ENCODE measurements at places on chromosomes 5 and 9. TPM values are rescaled to one million over a fixed set of nuclear protein-coding genes. Genes with fewer than 3 reads are reported as not detected.

- no peak for DNase-seq
These were observed 81.1 kb upstream of the NR3C1 start for GRCh38 chr5:143484601-143485000.

GRCh38 chr9:89483592-89484474 lies 14.1 kb downstream of the SEMA4D start:
- DNase-seq, result no peak

- no peak for DNase-seq
These were observed 11.0 kb downstream of the HAVCR1 start for GRCh38 chr5:157047898-157048297.

DNA sequence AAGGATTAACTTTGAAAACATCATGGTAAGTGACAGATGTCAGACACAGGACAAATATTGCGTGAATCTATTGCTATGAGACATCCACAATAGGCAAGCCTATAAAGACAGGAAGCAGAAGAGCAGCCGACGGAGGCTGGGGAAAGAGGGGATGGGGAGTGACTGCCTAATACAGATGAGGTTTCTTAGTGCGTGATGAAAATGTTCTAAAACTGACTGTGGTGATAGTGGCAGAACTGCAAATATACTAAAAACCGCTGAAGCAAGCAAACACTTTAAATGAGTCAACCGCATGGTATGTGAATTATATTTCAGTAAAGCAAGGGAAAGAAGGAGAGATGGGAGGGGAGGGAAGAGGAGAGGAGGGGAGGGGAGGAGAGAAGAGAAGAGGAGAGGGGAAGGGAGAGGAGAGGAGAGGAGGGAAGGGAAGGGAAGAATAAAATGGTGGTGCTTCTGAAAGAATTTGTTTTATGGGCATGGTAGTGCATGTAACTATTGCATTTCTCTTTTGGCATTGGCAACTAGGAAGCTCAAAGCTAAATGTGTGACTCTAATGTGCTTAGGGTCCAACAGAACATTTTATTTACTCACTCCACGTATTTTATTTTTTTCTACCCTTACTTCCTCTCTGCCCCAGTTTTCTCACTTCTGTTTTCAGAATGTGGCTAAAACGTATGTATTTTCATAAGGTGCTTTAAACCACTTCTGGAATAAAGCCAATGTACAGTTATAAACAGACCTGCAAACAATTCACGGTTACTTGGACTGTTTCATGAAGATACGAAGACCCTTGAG lies 21.3 kb downstream of the AKNA start:
- no peak for DNase-seq

GRCh38 chr9:125574126-125574877 lies 132.7 kb downstream of the MAPKAP1 start:
- no peak for DNase-seq

DNA sequence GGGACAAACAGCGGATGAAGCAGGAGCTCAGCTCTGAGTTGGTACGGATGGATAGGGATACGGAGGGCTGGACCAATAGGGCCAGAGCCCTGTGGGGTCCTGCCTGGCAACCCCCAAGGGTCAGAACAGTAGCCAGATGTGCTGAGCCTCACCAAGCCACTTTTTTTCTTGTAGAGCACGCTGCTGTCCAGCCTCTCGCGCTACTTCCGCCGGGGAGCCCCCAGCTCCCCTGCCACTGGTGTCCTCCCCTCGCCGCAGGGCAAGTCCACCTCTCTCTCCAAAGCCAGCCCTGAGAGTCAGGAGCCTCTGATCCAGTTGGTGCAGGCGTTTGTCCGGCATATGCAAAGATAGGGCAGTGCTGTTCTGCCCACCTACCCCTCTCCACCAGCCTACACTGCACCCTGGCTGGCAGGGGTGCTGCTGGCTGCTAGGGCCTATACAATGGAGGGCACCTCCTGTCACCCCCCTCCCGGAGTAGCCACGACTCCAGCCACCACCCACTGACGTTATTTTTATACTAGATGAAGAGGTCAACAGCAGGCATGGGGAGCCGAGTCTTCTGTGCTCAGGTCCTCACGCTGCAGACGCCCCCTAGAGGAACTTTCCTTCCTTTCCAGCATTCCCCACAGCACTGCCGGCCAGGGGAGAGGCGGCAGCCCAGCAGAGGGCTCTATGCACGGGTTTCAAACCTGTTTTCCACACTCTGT lies 21.6 kb downstream of the SH3GLB2 start:
- DNase-seq, result no peak

GRCh38 chr5:4907571-4907970 lies 232.6 kb upstream of the ADAMTS16 start:
- DNase-seq, result no peak

GRCh38 chr9:133770076-133770777 lies 32.1 kb upstream of the SARDH start:
- DNase-seq, result no peak

DNA sequence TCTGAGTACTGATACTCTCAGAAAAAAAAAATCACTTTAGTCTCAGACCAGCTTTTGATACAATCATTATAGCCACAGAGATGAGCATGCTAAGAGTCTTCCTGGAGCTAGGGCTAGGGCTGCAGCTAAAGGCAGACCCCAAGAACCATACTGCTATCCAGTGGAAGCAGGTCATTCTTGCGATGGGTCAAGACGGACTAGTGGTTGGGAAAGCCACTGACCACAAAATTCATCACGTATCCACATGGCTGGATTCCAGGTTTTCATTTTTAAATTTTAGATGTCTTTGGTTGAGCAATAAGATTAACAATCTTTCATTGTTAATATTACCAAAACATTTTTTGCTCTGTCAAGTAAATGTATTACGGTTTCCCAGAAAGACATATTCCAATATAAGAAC lies 598.1 kb downstream of the DNAH5 start:
- no peak for DNase-seq

DNA sequence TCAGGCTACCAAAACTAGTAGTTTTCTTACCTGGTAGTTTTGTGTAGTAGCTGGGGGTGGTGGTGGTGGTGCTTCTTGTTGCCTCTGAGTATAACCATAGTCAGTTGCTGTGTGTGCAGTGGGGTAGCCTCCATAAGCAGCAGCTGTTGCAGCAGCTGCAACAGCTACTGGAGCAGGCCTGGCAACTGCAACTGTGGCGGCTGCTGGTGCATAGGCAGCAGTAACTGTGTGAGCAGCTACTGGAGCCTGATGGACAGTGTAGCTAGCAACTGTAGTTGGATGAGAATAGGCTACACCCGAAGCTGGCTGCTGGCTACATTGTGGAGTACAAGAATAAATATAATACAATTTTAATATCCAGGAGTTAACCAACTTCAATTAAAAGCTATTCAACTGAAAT lies 24.7 kb downstream of the ZFR start:
- DNase-seq, result no peak

DNA sequence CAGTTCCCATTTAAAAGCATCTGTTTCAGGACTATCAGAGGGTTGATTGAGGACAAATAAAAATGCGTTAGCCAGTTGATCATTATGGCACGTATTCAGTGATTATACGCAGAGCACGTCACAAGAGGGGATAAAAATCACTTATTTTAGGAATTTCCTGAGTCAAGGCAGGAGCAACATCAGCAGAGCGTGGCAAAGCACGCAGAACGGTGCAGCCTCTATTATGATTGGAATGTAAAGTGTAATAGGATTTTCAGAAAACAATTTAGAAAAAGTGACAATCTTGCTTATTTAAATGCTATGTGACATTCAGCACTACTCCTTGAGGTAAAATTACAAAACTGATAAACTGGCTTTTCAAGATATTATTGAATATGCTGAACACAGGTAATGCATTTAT lies 413.6 kb upstream of the DAP start:
- no peak for DNase-seq

- DNase-seq, result no peak
These were observed 981.2 kb downstream of the TLE4 start for GRCh38 chr9:80552931-80553330.

DNA sequence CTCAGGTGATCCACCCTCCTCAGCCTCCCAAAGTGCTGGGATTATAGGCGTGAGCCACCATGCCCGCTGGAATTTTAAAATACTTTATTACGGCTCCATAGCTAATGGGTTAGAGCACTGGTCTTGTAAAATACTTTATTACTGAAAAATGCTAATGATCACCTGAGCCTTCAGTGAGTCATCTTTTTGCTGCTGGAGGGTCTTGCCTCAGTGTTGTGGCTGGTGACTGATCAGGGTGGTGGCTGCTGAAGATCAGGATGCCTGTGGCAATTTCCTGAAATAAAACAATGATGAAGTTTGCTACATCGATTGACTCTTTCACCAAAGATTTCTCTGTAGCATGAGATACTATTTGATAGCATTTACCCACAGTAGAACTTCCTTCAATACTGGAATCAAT lies 26.0 kb upstream of the GNE start:
- no peak for DNase-seq

DNA sequence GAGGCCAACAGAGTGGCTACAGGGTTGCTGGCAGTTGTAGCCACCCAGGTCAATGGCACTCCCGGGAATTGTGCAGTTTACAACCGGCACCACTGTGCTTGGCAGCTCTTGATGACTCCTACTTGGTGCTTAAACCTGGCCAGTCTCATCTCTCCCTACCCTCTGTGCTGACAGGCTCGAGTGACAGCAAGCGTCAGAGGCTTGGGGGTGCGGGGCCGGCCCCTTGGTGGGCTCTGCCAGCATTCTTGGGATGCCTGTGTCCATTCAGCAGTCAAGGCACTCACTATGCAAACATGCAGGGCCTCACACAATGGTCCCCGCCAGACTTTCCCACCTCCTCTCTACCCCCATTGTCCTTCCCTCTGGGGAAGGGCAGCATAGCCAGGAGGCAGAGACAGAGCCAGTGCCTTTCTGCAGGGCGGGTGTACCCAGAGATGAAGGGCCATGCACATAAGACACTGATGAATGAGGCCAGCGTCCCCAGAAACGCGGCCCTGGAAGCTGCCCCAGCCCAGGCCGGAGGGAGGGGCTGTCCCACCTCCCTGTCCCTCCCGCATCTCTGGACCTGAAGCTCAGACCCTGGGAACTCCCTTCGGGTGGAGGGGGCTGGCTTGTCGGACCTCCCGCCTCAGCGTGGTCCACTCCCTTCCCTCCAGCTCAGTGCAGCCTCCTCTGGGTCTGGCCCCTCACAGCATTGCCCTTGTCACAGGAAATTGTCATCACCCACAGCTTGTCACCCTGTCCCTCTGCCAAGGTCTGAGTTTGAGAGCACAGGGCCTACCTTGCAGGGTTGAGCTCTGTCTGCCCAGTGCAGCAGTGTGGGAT lies 26.4 kb upstream of the NOTCH1 start:
- no peak for DNase-seq

DNA sequence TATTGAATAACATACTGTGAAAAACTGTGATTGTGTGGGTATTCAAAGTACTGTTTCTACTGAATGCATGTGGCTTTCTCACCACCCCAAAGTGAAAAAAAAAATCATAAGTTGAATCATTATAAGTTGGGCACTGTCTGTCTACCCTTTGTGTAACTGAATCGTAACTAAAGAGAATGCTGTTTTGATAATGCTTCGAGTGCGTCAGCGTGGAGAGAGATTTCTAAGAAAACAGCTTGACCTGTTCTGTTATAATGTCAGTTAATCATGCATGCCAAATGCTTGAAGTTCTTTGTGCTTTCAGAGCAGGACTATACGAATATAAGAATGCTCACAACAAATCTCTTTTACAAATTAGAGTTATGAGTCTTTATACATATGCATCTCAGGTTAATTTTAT lies 148.8 kb upstream of the SGCD start:
- no peak for DNase-seq

DNA sequence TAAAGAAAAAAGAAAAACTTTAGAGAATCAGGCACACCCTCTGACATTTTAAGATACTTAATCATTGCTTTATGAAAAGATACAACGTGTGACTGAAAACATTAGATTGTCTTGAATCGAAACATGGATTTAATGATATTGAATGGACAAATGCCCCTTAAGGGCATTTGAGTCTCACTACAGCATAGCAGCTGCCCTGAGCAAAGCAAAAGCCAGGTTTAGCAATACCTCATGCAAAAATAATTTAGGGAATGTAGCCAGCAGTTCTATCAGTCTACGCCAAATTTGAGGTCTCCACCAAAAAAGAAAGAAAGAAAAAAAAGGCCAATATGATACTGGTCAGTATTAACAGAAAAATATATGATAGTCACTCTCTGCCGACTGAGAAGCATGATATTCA lies 56.6 kb upstream of the LMNB1 start:
- no peak for DNase-seq

DNA sequence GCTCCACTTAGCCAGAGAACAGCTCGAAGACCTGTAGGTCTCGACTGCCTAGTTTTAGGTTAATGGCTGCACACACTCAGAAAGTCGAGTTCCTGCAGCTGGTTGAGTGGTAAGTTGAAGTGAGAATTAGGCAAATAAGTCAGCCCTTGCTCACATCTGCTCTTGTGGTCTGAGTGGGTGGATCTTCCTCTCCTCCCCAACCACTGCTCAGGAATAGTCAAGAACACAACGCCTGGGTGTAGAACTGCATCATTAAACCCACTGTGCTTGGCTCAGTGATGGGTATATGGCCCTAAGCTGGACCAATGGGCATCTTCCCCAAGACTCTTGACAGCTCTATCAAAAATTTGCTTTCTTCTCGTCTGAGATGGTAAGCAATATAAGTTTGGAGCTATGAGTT lies 20.9 kb upstream of the ADAM19 start:
- DNase-seq, result no peak

- DNase-seq, result no peak
These were observed 187.9 kb downstream of the MAN2A1 start for GRCh38 chr5:109877670-109878045.

DNA sequence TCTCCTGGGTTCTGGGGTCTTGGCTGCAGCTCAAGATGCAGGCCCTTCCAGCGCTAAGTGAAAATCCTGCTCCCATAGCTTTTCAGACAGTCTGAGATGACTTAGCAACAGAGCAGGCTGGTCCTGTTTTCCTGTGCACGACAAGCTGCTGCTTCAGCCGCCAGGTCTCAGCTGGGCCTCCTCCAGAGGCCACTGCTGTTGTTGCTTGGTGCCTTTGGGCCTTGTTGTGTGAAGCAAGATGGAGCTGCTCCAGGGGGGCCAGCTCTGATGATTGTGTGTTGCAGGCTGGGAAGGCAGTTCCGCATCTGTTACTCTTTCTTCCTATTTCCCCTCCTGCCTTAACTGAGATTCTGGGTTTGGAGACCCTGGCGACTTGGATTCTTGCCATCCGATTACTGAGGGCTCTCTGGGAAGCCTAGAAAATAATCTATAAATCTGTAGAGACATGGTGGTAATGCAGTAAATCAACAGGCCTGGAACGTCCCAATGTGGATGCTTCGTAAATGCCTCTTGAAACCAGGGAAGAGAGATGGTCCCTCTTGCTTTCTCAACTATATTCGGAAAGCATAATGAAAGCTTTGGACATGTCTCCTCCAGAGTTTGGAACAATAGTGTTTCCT lies 3.2 kb downstream of the MAP1B start:
- DNase-seq, result no peak

Gene PRRX2
- 4.1 TPM for total RNA-seq

Gene FNBP1
- total RNA-seq, result 53.4 TPM

Gene WNT8A
- not detected for total RNA-seq

Gene ADAMTS13
- 1.1 TPM for total RNA-seq

Gene TTF1
- 7.9 TPM for total RNA-seq

Gene GRM6
- not detected for total RNA-seq

Gene PHF24
- 0.84 TPM for total RNA-seq

Gene BNC2
- total RNA-seq, result 23.7 TPM

Gene SOHLH1
- not detected for total RNA-seq

Gene LCN12
- 0.46 TPM for total RNA-seq

Gene AK1
- 93.4 TPM for total RNA-seq

Gene PAEP
- total RNA-seq, result not detected

Gene CAMK4
- total RNA-seq, result 2.8 TPM

Gene SHROOM1
- total RNA-seq, result 8.1 TPM

Gene AGXT2
- total RNA-seq, result not detected

Gene NKD2
- total RNA-seq, result 1.4 TPM

Measured in omental fat pad (tissue), 4 donors.